ENCODE measurements at places on chromosomes 1 and 21.

DNA sequence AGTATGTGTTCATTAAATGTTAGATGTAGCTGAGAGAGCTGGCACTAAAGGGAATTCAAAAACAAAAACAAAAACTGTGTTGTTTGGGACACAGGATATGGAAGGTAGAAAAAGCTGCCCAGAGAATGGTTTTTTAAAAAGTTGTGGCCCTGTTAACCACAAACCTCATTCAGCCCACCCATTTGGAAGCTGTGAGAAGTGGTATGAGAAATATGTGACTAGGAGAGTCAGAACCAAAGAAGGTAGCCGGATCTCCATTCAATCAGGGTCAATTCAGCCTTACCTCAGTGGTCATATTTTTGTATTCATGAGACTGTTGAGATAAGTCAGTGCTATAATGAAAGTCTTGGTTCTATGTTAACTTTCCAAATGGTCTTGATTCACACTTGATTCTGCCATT is 29.8 kb upstream of the CACYBP start:
- DNase-seq, result no peak

DNA sequence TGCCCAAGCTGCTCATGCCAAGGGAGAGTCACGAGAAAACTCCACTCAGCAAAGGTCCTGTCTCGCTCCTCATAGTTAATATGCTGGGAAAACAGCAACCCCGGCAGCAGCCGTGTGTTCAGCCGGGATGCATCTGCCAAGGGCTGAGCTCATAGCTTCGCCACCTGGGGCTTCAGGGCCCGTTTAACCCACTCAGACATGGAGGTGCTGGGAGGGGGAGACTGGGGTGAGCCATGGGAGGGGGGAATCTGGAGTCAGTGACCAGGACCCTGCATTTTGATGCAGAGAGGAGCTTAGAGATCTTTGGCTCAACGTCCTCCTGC is 283.4 kb downstream of the PTPRU start:
- no peak for DNase-seq

DNA sequence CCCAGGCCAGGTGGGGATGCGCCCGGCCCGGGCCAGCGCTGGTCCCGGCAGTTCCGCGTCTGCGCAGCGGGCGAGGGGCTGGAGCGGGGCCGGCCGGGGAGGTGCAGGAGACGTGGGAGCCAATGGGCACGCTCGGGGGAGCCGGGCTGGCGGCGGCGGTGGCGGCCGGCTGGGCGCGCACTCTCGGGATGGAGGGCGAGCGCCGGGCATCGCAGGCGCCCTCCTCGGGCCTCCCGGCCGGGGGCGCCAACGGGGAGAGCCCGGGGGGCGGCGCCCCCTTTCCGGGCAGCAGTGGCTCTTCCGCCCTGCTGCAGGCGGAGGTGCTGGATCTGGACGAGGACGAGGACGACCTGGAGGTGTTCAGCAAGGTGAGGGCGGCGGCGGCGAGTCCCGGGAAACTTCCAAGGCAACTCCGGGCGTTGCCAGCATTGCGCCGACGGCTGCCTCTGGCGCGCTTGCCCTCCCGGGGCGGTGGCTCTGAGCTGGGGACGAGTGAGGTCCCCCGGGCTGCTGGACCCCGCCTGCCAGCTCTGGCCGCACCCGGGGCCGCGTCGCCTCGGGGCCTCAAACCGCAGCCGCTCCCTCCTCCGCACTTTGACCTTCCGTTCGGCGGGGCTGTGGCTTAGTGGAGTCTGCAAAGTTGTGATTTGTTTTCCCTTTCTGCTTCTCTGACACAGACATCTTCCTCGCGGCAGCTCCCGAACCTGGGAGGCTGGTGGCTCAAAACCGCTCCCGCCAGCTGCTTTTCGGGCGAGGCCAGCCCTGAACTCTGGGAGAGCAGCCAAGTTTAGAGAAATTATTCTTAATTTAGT is at the start of gene SNX7:
Gene SNX7 (plus strand): TSS at position 178 of the 812 bp plus-strand sequence. CDS start 11 bp downstream, at position 189.
- peak; percentile 36 for DNase-seq

GRCh38 chr21:29701676-29702075 is 238.1 kb downstream of the GRIK1 start:
- DNase-seq, result no peak

- no peak for DNase-seq
Observed at GRCh38 chr1:57655161-57655560, 231.3 kb upstream of the DAB1 start.

DNA sequence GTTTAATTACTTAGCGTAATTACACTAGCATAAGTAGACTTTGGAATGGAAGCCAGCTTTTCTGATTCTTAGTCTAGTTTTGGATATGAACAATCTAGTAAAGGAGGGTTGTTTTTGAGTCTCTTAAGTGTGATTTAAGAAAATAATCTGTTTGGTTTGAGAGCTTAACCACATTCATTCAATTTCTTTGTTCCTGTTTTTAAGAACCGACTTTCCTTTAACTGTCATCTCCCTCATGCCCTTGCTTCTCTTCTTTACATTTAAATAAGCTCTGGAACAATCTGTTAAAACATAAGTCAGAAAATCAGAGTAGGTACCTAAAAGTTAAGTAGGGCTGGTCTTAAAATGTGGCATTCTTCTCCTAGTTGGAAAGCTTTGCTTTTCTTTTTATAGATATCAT is 27.7 kb downstream of the CDC42 start:
- DNase-seq, result no peak

DNA sequence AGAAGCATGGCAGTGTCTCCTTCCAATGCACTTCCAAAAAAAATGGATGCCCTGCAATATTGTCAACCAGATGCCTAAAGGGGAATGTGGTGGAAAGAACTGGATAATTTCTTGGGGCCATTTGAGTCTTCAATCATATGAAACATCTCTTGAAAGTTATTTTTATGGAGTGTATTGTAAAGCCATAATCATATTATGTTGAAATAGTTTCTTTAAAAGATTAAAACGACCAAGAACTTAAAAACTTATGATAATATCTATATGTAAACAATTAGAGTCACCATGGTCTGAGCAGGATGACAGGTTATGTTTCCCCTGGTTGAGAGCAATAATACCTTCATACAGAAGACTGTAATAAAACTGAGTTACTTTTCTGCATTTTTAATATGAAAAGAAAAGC is 457.2 kb downstream of the PCP4 start:
- no peak for DNase-seq

GRCh38 chr1:203286161-203286984 is 18.9 kb upstream of the BTG2 start:
- DNase-seq, result no peak

- DNase-seq, result no peak
Observed at GRCh38 chr1:161198194-161198896, 509 bp downstream of the ADAMTS4 start.

- DNase-seq, result no peak
Observed at GRCh38 chr1:207878939-207879338, 32.0 kb downstream of the CD34 start.

Data from kidney capillary endothelial cell (primary cell).